Stimulated activated CD4-positive, alpha-beta T cell treated with anti-CD3 and anti-CD28 coated beads, Interleukin-1b, Interleukin-23, amount 100 ng/mL, for 48 hours (primary cell): ENCODE measurements at places on chromosomes 2 and 18.

- DNase-seq: no peak
Measured at GRCh38 chr2:112004253-112004645, 50.8 kb upstream of the TMEM87B start.

GRCh38 chr18:23330423-23330822 lies 122.7 kb upstream of the RIOK3 start:
- DNase-seq: no peak

DNA sequence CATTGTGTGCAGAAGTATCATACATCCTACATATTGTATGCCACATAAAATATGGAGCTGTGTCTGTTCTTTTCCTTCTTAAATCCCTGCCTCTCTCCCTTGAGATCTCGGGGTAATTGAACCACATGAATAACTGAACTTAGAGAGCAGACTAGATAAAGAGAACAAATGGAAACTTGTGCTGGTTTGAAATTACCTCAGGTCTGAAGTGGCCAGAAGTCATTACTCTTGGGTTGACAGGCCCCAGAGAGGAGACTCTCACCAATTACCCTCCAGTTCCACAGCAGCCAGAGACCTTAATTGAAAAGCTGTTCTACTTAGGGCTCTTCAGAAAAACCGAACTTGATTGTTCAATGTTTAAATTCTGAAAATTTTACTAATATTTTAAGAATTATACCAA lies 5.0 kb upstream of the ADAM17 start:
- DNase-seq: no peak

- DNase-seq: peak; percentile 83
Measured at GRCh38 chr2:27754138-27754588, 17.4 kb upstream of the MRPL33 start.

DNA sequence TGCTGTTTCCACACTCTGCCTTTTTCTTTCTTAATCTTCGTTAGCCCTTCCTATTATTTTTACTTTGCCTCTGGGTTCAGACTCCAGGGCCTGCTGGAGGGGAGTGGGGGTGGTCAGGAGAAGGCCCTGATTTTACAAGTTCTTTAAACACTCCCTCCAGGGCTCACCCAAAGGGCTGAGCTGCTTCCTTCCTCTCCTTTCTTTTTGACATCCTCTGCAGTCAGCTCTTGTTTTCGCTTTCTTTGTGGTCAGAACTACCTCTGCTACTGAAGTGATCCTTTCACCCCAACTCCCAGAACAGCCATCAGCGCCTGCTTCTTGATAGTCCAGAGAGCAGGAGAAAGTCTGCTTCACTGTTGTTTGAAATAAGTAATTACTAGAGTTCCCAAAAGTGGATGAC lies 925.7 kb downstream of the EPHA4 start:
- no peak for DNase-seq

DNA sequence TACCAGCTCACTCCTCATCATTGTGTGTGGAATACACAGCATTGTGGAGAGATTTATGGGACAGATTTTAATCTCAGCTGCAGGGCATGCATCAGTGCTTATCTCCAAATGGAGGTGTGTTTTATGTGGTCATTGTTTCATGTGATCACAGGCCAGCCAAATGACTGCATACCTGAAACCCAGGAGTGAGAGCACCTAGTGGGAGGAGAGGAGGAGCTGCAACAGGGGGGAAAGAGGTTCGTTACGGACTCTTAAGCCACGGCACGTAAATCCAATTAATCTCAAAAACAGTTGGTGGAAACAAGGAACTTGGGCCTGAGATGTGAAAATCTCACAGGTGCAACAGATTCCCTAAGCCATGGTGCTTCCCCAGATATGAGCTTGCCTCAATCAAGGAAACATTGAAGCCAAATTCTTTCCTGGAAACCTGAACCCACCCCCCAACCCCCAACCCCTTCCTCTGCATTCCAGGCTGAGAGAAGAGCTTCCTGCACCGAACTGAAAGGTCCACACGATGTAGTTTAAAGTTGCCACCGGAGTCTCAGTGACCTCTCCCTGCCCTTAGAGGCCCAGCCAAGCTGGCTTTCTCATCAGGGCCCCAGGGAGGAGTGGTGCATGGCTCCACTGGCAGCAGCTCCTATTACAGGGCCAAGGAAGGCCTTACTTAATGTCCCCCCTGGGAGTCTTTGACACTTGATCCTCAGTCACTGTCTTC lies 167.4 kb downstream of the C1D start:
- no peak for DNase-seq

GRCh38 chr2:48534781-48535180 lies 4.8 kb downstream of the STON1 start:
- DNase-seq: no peak

DNA sequence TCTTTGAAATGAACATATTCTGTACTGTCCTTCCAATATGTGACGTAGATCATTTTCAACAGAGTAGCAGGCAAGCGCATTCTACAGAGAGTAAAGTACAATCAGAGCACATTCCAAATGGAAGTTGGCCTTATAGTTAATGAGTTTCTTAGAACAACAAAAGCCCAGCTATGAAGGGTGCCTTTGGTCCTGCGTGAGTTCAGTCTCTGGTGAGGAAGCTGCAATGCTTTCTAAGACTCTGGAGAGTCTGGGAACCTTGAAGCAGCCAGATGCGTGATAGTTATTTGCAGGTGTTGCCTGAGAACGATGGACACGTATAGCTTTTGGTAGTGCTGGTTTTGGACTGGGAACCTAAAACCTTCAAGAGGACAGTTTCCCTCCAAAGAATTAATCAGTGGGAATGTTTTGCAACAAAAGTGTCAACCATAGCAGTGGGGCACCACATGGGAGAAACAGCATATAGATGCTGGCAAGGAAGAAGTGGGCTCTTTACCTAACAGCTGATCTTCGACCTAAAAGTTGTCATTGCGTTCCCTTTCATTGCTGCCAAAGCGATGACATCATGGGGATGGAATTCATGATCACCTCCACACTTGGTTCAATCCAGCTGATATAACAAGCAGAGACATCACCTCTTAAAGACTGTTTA lies 9.3 kb upstream of the SNORC start:
- DNase-seq: no peak

DNA sequence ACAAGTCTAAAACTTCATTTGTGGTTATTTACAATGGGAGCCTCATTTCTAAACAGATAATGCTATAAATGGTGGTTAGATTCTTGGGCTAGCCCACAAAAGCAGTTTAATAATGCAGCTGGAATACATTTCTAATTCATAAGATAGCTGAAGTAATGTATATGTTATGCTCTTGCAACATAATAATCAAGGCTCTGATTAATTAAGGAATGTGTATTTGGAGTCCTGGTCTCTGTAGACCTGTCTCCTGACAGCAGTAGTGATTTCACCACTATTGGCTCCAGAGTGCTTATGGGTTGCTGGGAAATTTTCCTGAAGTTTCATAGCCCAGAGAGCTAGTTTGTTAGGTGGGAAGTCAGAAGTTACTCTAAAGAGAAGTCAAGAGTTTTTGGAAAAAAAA lies 21.3 kb upstream of the CDC42EP3 start:
- no peak for DNase-seq

DNA sequence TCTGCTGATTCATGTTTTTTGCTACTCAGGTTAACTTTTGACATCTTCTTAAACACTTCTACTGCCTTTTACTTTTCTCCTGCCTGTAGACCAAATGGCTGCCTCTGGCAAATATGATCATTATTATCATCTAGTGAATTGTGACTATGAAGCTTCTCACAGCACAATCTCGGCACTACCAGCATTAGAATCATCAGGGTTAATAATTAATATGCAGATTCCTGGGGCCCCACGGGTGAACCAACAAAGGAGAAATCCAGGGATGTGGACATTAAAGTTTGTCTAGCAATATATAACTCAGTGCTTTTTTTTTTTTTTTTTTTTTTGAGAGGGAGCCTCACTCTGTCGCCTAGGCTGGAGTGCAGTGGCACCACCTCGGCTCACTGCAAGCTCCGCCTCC lies 136.1 kb downstream of the SPOPL start:
- no peak for DNase-seq

DNA sequence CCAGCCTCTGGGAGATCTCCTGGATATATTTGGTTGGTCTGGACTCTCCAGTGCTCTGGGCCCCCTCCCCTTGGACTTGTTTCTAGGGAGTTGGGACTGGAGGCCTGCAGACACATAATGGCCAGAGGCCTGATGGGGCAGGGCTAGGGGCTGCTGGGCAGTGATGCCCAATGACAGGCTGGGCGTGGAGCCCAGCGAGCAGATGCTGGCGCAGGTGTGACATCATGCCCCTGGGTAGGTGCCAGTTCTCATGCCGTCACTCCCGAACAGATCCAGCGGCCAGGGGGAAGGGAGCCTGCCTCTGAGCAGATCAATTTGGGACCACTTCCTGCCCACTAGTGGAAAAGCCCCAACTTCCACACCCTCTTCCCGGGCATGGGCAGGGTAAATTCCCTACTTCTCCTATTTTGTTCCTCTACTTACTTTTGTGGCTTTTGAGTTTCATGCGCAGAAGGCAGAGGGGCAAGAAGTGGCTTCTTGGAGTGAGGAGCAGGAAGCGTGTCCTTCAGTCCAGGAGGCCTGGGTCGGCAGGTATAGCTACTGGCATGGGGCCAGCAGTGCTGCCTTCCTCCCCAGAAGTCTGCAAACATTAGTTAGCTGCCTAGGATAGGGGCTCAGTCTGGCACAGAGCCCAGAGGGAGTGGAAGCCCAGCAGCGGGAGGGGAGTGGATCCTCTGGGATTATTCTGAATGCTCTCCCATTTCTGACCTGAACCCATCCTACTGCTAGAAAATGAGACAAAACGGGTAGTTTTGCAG lies 6.1 kb downstream of the MPV17 start:
- DNase-seq: no peak

DNA sequence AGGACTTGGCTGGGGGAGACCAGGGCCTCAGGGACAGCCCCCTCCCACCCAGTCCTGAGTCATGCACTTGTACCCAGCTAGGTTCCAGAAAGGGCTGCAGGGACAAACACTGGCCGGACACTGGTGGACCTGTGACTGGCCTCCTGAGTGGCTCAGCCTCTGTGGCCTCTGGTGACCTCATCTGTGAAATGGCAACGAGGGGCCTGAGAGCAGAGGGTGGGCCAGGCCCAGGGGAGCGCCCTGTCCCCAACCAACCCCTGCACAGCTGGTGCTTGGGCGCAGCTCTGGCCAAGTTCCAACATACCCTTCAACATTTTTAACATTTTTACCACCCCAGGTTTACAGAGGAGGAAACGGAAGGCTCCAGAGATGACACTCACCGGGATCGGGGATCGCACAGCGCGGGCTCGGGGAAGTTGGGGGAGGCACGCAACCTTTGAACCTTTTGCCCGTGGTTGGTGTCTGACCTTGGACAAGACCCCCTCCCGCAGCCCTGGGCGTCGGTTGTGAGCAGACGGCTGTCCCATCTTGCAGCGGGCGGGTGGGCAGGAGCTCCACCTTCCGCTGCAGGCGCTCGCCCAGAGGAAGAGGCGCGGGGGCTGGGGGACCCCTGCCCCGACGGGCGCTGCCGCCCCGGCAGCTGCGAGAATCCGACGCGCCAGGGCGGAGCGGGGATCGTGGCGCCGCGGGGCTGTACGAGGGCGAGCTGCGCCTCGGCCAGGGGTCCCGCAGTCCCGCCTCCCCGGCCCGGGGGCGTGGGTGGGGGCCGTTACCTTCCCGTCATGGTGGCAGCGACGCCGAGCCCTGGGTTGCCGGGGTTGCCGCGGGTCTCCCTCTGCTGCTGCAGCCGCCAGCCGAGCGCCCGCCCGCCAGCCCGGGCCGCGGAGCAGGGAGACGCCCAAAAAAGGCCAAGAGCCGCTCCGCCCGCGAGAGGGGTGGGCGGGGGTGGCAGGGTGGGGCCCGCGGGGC lies 805 bp downstream of the LIMS2 start:
- DNase-seq: no peak

DNA sequence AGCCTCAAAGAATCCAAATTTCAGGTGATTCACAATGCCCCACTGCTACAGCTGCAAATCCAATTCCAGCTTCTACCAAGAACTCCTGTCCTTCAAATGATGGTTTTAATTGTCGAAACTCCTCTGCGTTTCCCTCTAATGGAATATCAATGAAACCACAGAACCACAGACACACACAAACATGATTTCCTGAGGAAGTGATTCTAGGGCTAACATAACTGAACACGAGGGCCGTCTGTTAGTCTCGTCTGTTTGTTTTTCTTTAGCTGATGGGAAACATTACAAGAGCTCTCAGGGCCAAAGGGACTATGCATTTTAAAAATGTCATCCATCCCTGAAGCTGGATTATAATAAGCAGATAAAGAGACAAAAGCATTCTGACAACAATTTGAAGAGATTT lies 59.4 kb downstream of the RNF152 start:
- no peak for DNase-seq

DNA sequence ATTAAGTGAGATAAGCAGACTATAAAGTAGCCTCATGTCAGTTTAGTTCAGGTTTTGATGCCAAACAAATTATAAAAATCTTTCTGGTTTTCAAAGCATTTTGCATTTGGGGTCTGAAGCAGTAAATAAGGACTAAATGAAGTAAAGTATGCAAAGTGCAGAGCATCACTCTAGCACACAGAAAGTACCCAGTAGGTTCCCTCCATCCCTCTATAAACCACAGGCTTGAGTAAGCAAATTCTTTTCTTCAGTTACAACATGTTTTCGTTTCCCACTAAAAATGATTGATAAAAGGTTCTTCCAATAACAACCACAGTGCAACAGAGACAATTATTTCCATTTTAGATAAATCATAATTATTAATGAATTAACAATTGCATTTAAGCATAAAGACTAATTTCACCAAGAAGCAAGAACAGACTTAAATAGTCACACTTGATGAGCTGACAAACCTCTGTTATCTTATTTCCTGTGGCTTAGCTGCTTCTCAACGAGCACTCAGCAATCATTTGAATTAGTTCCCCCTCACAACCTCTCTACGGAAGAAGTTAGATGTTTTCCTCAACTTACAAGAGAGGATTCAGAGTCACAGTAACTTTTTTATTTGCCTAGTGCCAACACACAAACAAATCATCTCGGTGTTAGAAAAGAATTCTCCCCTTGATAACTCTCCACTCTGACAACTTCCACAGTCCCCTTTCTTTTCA lies 249.8 kb downstream of the NBAS start:
- no peak for DNase-seq

- DNase-seq: no peak
Measured at GRCh38 chr2:25993049-25993448, 10.8 kb upstream of the KIF3C start.

- DNase-seq: no peak
Measured at GRCh38 chr18:73990258-73990657, 157.4 kb downstream of the FBXO15 start.

DNA sequence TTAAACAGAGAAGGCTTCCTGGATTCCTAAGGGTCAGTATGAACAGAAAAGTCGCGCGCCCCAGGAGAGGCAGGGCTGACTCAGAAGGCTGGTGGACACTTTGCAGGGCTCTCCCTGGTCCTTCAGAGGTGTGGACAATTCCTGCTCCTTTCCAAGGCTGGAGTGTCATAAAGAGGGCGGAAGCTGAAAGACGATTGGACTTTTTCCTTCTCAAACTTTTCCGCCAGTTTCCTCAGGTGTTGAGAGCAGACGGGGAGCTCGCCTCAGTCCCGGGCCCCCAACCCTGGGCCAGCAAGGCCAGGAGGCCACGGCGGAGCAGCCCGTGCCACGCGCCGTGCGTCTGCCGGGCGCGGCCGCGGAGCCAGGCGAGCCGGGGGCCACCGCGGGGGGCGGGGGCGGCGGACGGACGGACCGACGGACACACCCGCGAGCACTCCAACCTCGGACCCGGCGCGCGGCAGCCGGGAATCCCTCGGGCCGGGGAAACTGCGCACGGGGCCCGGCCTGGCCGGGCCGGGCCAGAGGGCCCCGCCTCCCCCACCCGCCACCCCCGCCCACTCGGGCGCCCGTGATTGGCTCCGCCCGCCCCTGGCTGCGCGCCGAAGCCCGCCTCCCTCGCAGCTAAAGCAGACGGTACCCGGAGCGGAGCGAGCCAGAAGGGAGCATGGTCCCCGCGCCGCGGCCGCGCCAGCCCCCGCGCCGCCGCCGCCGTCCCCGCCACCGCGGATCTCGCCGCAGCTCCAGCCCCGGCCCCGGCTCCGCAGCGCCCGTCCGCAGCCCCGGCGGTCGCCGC lies at the start of gene KLHL29:
Gene KLHL29 (plus strand): TSS at position 629 of the 793 bp plus-strand sequence. CDS start 177,018 bp downstream, outside the sequence.
- DNase-seq: peak; percentile 74
